KBM-7 (cell line): ENCODE measurements at places on chromosomes 3 and 15.

DNA sequence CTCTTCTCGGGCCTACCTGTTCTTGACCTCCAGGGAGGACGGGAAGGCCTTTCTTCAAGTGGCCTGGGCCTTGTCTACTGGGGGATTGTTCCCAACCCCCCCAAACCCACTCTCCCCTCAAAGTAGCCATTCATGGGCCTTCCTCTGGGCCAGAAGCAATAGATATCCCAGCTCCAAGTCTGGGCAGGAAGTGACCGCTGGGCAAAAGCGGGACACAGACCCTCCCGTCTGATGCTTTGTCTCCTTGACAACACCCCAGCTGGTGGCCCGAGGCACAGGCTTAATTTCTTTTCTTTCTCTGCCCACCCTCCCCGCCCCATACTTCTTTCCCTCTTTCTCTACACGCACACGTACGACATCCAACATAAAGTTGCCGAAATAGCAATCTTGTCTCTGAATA is 41.4 kb upstream of the FEZF2 start:
- DNase-seq, result no peak

DNA sequence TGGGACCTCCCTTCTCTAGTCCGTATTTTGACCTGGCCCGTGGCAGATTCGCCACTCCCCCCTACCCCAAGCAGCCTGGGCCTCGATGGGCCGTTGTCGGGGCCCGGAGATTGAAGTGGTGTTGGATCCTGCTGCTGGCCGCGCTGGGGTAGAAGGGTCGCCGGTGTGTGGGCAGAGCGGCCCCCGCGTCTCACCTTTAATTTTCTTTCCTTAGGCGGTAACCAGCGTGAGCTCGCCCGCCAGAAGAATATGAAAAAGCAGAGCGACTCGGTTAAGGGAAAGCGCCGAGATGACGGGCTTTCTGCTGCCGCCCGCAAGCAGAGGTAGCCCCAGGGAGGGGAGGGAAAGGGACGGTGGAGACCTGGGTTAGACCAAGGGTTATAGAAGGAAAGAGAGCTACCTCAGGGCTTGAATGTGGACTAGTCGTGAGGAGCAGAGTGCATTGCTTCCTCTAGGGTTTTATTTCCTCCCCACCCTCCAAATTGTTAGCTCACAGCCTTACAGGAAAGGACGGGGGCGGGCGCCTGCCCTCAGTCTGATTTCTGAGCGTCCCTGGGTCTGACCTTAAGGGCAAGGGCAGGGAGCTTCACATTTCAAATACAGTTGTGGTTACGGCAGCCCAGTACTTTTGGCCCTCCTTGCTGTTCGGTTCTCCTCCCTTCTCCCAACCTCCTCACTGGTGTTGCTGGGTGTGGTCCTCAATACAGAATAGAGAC is 799 bp downstream of the SERF2 start:
- DNase-seq, result peak; percentile 31

GRCh38 chr15:60301024-60301423 is 96.8 kb downstream of the ANXA2 start:
- DNase-seq, result no peak

DNA sequence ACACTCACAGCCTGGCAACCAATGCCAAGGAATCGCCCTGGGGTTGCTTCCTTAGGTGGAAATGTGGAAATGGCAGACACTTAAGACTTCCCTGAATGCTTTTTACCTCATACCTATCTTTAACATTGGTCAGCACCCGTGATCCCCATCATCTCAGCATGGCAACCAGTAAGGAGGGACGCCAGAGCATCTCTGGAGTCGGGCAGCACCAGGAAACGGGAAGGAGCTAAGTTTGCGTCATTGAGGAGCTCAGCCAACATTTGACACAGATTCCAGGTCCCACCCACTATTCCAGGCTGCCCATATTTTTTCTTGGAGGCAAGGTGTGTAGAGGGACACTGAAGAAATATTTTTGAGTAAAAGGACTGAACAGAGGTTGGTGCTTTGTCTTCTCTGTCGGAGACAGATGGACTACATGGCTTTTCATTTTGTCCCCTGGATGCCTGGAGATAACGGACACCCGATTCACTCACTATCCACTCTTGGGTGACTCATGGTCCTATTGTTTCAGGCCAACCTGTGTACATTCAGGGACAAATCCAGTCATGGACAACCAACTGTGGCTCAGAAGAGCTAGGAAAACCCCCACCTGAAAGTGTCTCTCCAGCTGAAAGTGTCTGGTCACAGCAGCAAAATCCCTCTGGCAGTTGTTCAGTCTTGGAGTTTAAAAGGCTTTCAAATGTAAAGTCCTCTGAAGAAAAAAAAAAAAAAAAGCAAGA is 70.4 kb upstream of the OXTR start:
- DNase-seq, result no peak

GRCh38 chr15:99507504-99508310 is 58.1 kb upstream of the MEF2A start:
- peak; percentile 75 for DNase-seq
